Activated CD4-positive, alpha-beta T cell treated with anti-CD3 and anti-CD28 coated beads, Interleukin-2, amount 50 U/mL, for 24 hours (primary cell): ENCODE measurements at places on chromosomes 3 and 15.

DNA sequence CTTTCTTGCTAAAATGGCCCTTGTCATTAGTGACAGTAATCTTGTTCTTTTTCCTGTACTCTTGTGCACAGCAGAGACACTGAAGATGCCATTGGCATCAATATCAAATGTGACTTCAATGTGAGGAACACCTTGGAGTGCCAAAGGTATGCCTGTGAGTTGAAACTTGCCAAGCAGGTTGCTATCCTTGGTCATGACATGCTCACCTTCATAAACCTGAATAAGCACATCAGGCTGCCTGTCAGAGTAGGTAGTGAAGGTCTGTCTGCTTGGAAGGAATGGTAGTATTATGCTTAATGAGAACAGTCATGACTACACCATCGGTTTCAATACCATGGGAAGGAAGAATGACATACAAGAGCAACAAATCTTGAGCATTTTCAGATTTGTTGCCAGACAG, 6.3 kb upstream of the RAB5A start:
- no peak for DNase-seq

DNA sequence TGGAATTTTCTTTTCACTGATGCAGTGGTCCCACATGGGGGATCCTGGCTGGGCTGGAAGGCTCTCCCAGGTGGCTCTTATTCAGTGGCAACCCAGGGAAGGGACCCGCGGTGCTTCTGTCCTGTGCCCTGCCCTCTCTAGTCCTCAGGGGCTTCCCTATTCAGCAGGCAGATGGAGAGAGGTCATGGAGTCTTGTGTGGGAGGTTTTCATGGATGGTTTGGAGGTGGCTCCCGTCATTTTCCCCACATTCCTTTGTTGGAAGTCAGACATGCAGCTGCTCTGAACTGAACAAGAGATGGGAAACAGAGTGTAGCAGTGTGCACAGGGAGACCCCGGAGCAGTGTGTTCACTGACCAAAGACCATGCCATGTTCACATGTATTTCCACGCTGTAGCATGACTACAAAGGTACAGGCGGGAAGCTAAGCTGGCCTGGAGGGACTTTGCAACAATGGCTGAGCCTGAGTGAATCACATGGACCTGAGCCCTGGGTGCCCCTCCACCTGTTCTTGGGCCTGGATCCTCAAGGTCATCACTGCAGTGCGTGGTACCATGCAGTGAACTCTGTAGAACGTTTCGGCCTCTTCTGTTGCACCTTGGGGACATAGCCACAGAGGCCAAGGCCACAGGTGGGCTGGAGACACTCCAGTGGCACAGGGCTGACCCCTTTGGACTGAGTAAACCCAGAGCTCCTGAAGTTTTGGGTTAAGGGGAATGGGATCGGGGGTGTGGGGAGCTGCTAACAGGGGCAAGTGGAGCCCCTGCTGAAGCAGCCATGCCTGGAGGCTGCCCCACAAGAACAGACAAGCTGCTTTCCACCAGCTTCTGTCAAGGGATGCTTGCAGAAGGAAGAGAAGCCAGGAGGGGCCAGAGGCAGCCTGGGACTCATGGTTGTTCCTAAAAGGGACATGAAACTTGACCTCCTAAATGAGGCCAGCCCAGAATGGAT, 123.0 kb downstream of the ASB7 start:
- no peak for DNase-seq

- DNase-seq: no peak
These were observed 22.5 kb upstream of the MUC20 start for GRCh38 chr3:195698325-195698646.

- DNase-seq: no peak
These were observed 73.9 kb downstream of the TBC1D2B start for GRCh38 chr15:78003539-78004008.

- DNase-seq: no peak
These were observed 34.2 kb downstream of the GRIP2 start for GRCh38 chr3:14505803-14506500.

DNA sequence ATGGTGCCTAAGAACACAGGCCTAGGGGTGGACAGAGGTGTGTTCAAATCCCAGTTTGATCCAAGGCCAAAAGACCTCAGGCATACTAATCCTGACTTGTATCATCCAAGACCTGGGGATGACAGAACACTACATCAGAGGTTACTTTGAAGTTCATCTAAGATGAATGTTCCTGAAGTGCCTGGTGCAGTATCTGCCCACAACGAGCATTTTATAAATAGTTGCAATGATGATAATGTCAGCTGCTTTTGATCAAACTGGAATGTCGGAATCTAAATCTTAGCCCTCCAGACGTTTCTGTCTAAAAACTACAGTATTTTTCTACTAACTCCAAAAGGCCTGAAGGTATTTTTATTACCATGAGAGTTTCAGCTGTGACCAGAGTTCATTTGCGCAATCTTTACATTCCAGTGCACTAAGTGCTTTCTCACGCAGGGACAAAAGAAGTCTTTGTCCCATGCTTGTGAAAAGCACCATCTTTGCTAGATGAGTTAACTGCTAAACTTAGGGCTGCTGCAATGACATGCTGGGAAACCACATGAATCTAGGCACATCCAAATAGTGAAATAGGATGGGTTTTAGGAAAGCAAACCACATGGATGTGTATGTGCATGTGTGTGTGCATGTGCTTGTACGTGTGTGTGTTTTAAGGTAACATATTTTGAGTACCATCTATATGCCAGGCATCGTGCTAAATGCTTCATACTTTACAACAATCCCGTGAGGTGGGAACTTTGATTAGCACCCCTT, 18.1 kb downstream of the ANXA2 start:
- DNase-seq: no peak

GRCh38 chr15:25903024-25903581, 40.0 kb upstream of the ATP10A start:
- DNase-seq: no peak

DNA sequence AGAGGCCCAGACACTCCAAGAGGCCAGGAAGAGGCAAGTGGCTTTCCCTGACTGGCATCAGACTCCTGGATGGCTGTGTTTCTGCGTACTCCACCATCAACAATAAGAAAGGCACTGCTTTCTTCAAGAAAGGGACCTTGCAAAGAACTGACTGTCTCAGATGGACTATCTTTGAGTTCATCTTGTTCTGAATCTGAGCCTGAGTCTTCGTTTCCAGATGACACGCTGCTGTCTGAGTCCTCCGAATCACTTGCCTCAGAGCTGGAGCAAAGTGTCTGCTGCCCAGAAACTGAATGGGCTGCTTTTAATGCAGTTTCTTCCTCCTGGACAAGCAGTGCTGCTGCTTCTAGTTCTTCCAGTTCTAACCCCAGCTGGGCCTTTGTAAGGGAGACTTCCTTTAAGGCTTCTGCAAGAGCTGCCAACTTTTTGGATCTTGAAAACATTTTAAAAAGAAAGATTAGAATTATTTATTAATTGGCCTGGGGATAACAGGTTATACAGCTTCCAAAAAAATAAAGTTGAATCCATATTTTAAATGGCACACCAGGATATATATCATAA, 97.8 kb downstream of the SHQ1 start:
- DNase-seq: no peak

GRCh38 chr3:101217472-101218245, 102.7 kb downstream of the IMPG2 start:
- DNase-seq: no peak

DNA sequence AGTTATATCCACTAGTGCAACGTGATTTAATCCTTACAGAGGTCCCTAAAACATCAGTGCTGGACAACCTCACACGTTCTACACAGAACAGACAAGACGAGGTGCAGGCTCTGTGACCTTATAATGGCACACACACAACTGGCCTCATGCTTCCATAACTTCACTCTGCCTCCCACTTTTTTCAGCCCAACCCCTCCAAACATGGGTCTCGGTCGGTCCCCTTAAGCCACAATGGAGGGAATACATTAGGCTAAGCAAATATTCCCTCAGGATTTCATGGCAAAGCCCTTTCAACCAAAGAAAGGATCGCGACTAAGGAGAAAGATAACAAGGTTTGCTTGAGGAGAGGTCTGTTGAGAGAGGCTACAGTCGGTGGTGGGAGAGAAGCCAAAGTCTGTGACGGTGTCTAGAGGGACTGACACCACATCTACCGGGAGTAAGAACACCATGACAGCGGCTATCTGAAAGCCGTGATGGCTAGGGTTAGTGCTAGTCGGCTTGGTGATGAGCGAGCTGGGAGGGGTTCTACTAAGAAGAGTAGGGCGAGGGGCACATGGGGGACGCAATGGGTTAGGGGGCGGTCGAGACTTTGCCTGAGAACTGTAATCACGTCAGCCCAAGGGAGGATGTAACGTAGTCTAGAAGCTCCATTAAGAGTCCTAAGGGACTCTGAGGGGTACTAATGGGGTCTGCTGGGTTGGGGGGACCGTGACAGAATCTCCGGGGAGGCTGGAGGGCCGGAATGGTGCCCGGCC, 1.0 kb downstream of the MYO9A start:
- DNase-seq: no peak

GRCh38 chr3:113287803-113288648, 76.7 kb downstream of the BOC start:
- DNase-seq: peak; percentile 41

DNA sequence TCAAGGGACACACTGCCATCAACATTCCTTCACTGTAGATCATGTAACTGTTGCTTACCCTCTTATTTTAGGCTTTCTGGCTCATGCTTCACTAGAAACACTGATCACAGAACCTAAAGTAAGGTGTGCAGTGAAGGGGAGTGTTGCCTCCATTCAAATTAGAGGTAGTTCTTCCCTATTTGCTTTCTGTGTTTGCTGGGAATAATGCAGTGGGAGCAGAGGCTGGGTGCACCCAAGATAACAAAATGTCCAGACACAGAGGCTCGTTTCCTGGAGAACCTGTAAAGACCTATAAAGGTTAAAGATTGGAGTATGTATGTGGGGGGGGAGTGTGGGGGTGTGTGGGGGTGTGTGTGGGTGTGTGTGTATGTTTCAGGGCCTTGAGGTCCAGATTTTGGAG, 2.1 kb upstream of the CLDN18 start:
- no peak for DNase-seq

DNA sequence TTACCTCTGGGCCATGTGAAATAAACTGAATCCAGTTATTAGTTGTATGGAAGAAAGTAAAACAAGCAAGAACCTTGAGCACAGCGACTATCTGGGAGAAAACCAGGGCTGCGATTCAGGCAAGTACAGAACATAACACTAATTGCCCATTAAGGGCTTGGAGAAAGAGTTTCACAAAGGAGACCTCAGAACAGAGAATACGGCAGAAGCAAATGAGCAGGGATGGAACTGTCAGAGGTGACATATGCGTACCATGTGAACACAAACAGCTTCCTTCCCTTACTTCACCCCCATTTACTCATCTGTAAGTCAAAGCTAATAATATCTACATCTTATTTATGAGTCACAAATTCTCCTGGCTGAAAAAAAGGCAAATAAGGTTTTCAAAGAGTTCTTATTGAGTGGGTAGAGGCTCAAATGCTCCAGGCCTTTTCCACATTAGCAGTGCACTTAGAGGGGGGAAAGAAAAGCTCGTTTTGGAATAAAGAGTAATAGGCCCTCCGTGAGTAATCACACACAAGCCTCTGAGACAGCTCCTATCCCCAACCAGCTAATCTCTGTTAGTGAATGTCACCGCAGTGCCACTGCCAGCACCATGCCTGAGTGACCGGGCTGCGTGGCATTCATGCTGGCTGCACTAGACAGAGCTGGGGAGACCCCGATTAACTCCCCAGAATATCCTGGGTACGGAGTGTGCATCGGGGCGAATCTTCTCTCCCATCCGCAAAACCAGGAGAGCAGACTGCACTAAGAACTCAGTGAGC, 2.6 kb downstream of the PCSK6 start:
- no peak for DNase-seq

- DNase-seq: no peak
These were observed 14.9 kb upstream of the TM4SF4 start for GRCh38 chr3:149459491-149460059.

GRCh38 chr3:184846496-184846895, 34.5 kb downstream of the VPS8 start:
- DNase-seq: no peak

GRCh38 chr3:172846103-172846561, 95.6 kb downstream of the ECT2 start:
- DNase-seq: no peak

DNA sequence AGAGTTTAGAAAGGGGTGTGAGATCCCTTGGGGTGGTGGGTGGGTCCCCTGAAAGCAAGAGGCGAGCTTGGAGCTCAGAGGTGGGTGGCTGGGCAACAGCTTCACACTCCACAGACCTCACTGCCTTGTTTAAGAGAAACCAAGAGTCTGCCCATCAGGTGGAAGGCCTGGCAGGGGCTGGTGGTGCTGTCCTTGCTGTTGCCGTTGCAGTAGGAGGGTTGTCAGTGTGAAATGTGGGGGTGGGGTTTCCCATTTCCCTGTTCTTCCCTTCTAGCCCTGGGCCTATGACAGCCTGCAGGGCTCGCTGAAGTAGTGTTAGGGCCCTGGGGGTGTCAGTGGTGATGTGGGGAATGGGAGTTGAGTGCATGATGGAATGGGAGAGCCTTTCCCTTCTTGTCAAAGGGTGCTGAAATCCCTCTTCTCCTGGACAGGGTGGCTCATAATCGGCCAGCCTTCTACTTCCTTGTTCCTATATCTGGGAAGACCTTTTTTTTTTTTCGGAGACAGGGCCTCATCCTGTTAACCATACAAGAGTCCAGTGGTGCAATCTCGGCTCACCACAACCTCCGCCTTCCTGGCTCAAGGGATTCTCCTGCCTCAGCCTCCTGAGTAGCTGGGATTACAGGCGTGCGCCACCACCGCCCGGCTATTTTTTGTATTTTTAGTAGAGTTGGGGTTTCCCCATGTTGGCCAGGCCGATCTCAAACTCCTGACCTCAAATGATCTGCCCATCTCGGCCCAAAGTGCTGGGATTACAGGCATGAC, 4.3 kb downstream of the PLEKHO2 start:
- no peak for DNase-seq

DNA sequence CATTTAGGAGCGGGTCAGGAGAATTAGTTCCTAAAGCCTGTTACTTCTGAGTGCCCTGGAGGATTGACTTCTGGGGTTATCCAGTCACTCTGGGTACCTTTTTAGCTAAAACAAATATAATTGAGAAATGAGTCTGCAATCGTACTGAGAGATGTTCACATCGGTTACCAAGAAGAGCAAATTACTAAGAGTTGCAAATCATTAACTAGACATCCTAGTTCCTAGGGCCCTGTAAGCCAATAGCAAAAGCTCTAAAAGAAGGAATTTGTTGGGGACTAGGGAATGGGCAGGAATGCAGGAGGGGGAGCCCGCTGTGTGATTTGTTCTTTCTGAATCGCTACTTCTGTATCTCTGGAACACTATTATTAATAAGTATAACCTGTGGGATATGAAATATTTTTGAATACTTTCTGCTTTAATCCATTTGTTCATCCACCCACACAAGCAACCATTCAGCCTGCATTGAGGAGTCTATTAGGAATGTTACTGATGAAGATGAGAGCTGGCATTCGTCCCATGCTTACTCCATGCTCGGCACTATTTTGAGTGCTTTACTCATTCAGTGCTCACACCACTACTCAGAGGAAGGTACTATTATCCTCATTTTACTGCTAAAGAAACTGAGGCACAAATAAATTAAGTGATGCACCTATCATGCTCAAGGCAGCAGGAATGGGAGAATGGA, 31.5 kb upstream of the KY start:
- DNase-seq: no peak
